ENCODE measurements at places on chromosomes 2 and 18.

DNA sequence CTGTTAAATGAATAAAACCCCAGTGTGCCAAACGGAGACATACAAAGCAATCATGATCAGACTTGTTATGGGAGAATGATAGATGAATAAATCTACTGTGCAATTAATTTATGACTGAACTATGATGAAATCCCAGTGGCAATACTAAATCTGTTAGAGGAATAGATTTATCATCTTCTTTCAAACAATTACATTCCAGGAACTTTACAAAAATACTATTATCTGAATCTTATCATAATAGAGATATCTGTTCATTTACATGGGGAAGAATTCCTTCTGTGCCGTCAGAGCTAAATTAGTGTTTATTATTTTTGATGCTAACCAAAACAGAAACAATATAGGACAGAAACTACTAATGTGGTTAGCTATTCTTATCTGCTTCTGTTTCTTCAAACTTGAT is 208.5 kb downstream of the CAMKMT start:
- no peak for DNase-seq

- no peak for DNase-seq
Measured at GRCh38 chr2:128320192-128320905, 1.7 kb upstream of the HS6ST1 start.

GRCh38 chr2:126827371-126827770 is 71.3 kb upstream of the TEX51 start:
- DNase-seq: no peak

GRCh38 chr2:230318190-230319121 is 8.5 kb upstream of the SP140L start:
- DNase-seq: no peak

DNA sequence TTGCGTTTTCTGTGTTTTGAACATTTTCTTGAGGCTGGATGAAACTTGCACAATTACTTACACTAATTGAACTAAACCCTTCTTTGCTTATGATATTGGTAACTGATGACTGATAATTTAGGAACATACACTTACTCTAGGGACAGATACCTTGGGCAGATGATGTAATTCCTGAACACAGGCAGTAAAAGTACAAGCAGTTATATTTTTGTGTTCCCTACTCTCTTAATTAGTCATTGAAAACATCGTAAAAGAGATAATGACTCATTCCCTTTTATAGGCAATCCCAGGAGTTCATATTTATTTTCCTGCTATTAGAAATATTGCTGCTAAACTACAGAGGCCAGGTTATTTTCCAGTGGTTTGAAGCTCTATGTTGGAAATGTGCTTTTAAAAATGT is 46.4 kb downstream of the CCDC85A start:
- no peak for DNase-seq

DNA sequence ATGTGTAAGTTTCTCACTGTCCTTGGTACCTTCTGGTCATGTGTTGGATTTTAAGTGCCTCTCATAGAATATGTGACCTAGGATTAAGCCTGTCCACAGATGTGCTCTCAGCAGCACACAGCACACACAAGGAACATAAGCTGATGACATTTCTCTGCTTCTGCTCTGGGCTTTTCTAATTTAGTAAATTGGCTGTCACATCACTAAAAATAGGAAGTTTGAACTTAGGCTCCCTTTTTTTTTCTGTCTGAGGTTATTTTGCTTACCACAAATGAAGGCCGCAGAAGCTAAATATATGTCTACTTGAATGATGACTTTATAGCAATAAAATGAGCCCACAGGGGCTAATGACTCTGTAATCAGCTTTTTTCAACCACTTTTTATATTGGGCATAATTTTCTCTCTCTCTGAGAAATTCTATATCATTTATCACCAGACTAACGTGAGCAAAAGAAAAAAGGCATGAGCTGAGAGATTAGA is 150.2 kb upstream of the KLHL14 start:
- no peak for DNase-seq

DNA sequence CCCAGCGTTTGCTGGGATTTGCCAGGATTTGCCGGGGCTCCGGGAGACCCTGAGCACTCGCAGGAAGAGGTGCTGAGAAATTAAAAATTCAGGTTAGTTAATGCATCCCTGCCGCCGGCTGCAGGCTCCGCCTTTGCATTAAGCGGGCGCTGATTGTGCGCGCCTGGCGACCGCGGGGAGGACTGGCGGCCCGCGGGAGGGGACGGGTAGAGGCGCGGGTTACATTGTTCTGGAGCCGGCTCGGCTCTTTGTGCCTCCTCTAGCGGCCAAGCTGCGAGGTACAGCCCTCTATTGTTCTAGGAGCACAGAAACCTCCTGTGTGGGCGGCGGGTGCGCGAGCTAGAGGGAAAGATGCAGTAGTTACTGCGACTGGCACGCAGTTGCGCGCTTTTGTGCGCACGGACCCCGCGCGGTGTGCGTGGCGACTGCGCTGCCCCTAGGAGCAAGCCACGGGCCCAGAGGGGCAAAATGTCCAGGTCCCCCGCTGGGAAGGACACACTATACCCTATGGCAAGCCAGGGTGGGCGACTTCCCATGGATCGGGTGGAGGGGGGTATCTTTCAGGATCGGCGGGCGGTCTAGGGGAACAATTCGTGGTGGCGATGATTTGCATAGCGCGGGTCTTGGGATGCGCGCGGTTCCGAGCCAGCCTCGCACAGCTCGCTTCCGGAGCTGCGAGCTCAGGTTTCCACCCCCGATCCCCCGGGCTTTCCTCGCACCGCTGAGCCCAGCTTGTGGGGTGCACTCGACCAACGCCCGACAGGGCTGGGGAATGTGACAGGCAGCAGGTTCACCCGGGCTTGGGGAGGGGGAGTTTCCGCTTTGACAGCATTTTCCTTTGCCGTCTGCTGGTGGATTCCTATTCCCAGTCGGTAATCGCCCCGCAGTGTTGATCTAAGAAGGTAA is 2.8 kb downstream of the ONECUT2 start:
- peak; percentile 67 for DNase-seq

DNA sequence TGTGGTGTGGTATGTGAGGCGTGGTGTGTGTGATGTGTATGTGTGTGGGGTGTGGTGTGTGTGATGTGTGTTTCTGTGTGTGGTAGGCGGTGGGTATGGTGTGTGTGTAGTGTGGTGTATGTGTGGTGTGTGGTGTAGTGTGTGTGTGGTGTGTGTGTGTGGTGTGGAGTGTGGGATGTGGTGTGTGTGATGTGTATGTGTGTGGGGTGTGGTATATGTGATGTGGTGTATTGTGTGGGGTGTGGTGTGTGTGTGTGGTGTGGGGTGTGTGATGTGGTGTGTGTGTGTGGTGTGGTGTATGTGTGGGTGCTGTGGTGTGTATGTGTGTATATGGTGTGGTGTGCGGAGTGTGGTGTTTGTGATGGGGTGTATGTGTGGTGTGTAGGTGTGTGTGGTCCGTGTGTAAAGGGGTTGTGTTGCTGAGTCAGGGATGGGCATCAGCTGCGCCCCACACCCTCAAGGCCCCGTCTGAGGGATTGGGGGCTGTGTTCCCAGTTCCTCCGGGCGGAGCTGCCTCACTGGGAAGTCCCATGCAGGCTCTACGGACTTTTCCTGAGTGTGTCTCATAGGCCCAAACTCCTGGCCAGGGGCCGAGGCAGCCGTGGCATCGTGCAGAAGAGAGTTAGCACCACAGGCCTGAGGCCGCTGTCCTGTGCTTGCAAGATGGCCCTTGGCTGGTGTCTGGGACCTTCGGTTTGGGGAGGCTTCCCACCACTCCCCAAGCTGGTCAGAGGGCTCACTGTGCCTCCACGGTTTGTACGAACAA is 18.2 kb upstream of the ARL4C start:
- no peak for DNase-seq

DNA sequence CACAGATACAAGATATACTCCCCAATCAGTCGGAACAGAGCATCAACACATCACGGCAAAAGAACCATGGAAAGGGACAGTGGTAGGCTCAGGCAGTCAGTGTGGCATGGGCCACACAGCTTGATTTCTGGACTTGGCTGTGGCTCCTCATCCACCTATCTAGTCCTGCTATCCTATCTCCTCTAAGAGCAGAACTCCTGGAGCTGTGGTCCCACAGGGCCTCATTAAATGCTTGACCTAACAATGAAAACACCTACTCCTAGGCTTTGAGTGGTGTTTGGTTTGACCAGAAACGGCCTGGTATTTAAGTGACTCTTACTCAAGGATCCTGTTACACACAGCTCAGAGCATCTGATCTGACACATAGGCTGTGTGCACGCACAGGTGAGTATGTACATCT is 33.6 kb upstream of the SMAD2 start:
- no peak for DNase-seq

Measured in stimulated activated CD8-positive, alpha-beta memory T cell treated with anti-CD3 and anti-CD28 coated beads, Interleukin-2, amount 100 ng/mL, for 48 hours (primary cell).